EL (cell line): ENCODE measurements at places on chromosomes 1 and 21.

DNA sequence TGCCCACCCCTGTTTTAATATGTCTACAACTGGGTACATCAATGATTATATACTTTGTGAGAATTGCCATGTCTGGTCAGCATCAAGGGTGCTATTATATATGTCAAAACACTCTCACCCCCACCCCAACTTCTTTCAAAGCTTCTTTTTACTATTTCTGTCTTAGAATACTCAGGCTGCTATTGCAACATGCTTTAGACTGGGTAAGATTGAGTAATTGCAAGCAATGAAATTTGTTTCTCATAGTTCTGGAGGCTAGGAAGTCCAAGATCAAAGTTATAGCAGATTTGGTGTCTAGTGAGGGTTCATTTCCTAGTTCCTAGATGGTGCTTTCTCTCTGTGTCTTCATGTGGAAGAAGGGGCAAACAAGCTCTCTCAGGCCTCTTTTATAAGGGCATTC, 100.5 kb upstream of the KCNK1 start:
- DNase-seq, result no peak

- DNase-seq, result no peak
Measured at GRCh38 chr1:118503752-118504151, 318.7 kb upstream of the SPAG17 start.

GRCh38 chr1:36463463-36463802, 751 bp downstream of the MRPS15 start:
- no peak for DNase-seq

GRCh38 chr1:63269571-63269970, 52.8 kb upstream of the FOXD3 start:
- no peak for DNase-seq

DNA sequence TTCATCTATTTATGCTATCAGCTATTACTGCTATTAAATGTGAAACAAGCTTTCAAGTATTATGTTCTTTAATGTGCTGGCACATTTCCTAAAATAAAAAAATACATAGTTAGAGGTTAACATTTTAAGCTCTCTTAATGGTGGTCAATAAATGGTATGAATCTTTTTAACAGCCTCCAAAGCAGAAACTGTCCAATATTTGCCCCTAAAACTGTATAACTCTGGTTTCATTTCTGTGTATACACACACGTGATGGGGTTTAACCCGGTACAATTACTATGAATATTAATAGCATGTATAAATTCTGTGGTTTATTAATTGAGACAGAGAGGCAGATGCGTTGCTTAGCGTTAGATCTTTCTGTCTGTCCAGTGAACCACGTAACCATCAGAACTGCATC, 2.2 kb downstream of the ESRRG start:
- DNase-seq, result no peak

DNA sequence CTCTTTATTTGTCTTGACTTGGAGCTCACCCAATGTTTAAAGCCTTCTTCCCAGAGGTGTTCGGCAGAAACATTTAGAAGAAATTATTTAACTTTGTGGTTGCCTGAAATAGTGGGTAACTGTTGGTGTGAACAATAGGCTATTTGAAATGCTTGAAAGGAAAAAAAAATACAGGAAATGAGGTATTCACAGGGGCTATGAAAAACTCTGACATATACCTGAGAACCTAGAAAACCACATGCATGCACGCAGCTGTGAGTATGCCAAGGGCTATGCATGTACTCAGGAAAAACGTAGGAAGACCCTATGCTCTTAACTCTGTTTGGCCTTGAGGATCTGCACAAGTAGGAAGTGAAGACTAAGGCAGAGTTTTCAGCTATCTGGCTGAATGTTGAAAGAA, 16.4 kb upstream of the RNF186 start:
- no peak for DNase-seq

DNA sequence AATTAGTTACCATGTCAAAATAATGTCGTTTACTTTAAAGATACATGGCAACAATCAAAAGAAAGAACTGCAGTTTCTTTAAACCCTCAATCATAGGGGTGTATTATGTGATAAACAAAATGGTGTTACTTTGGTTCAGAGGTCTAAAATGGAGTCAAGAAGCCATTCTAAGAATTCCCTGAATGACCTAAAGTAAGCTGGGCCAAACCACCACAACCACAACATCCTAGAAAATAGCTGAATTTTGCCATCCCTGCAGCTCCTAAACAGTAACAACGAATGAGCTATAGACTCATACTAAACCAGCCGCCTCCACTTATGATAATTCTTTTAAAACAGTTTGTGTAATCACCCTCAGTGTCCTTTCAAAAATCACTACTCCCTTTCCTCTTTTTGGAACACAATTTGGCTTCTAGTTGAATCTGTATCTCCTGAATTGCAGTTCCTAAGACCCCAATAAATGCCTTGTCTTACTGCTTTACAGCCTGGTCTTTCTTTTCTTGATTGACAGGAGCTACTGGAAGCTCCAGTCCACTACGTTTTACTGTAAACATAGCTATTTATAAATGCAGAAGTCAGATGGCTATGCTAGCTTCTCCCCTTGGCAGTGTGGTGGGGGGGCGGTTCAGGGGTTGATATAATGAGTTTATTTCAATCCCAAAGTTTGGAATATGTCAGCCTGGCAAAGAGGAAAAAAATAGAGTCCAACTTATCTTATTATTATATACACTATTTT, 84.3 kb downstream of the PLPPR4 start:
- no peak for DNase-seq

- no peak for DNase-seq
Measured at GRCh38 chr1:204240233-204240632, 26.4 kb upstream of the GOLT1A start.

DNA sequence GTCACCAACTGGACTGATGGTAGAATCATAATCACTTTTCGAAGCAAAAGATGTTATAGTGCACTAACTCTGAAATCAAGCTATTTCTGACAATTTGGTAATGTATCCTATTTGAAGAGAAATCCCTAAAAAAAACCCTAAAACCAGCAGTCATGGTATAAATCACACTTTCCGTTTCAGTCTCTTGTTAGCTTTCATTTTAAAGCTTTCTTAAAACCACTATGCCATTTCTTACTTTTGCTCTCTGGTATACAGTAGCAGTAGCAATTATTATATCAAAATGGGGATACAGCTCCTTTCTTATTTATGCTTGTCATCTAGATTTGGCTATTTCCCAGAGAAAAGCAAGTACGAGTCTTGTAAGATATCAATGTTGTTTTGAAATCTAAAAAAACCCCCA, 323.3 kb downstream of the KCTD3 start:
- no peak for DNase-seq

- peak; percentile 14 for DNase-seq
Measured at GRCh38 chr21:32102426-32102825, 176.4 kb downstream of the MIS18A start.

- no peak for DNase-seq
Measured at GRCh38 chr1:224785040-224785328, 144.5 kb upstream of the DNAH14 start.

GRCh38 chr1:12525311-12526181, 92.5 kb downstream of the DHRS3 start:
- DNase-seq, result no peak

DNA sequence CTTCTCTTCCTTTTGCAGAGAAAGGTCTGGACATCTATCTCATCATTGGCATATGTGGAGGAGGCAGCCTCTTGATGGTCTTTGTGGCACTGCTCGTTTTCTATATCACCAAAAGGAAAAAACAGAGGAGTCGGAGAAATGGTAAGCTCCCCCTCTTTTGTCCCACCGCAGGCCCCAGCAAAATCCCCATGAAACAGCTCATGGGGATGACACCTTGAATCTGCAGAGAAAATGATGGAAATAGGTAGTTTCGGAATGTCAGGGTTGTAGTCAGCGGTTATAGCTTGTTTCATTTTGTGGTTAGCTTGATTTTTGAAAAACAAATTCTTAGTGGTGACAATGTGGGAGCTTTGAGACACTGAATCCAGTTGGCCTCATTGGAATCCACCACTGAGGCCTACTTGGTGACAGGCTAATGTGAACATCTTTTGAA, 10.3 kb downstream of the CD2 start:
- no peak for DNase-seq

- no peak for DNase-seq
Measured at GRCh38 chr1:194807530-194808220, 1621.3 kb upstream of the B3GALT2 start.

DNA sequence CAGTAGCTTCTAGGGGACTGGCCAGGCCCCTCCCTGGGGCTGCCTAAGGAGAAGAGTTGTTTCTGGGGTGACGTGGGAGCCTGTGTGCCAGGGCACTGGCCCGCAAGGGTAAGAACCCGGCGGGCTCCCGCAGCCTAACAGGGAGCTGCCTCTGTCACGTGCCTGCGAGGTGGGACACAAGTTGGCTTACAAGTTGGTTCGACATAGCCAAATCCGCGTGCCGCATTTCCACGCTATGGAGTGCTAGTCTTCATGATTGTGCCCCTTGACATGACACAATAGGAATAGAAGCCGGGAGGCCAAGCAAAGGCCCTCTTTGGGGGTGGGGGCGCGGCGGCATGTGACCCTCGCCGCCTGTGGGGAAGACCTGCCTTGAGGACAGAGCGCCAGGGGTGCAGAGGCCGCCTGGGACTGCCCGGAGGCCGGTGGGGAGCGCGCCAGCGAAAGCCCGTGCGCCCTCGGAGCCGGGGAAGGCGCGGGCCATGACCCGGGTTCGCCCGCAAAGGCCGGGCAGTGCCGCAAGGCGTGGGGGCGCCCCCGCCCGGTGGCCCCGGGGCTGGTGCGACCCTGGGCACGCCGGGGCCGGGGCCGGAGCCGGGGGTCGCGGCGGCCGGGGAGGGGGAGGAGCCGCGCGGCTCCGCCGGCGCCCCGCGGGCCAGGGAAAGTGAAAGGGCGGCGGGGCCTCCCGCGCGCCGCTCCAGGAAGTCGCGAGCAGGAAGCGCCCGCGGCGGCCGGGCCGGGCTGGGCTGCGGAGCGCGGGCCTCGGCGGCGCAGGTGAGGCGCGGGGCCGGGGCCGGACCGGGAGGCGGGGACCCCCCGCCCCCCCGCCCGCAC, at the start of gene SLC37A1:
TSS of gene SLC37A1 (plus strand) at position 702 of the 834 bp plus-strand sequence. CDS start 4,603 bp downstream, outside the sequence.
- no peak for DNase-seq

DNA sequence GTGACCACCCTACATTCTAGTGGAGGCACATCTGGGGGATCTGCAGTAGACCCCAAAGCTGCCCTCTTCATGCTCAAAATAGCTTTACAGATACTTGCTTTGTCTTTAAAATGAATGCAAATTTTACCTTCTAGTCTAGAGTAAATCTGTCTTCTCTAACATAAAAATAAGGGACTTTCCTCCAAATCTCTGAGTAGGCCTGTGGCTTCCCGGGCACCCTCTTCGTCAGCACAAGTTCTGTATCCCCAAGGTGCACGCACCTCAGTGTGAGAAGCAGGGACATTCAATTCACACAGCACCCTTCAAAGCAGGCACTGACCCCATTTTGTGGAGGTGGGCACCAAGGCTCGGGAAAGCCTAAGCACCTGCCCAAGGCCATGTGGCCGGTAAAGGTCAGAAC, 19.0 kb downstream of the MEF2D start:
- no peak for DNase-seq

DNA sequence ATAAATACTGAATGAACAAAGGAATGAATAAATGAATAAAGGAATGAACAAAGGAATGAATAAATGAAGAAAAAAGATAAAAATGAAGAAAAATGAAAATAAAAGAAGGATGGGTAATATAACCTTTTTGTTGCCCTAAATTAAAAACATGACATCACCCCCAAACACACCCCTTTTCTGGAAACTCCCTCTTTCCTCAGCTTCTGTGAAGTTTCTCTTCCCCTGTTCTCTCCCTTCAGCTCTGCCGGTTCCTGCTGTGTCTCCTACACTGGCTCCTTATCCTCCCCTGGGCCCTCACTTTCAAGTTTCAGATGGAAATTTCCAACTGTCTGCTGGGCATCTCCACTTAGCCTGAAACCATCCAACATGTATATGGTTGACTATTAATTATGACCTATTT, 37.9 kb downstream of the RAB3B start:
- no peak for DNase-seq

DNA sequence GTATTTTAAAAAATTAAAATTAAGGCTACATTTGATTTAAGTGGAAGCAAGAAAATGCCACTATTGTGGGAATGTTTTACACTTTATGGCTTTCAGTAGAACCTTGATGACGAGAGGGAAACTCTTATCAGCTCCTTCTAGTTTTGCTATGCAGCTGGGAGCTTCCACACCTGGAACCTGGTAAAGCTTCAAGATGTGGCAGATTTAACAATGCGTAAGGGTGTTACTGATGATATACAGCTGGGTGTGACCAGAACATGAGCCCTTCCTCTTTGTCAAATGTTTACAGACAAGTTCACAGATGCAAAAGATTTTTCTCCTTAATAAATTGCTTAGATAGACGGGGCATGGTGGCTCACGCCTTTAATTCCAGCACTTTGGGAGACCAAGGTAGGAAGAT, 20.3 kb downstream of the TTC13 start:
- no peak for DNase-seq

GRCh38 chr1:26538480-26539412, 9.2 kb downstream of the RPS6KA1 start:
- peak; percentile 55 for DNase-seq

DNA sequence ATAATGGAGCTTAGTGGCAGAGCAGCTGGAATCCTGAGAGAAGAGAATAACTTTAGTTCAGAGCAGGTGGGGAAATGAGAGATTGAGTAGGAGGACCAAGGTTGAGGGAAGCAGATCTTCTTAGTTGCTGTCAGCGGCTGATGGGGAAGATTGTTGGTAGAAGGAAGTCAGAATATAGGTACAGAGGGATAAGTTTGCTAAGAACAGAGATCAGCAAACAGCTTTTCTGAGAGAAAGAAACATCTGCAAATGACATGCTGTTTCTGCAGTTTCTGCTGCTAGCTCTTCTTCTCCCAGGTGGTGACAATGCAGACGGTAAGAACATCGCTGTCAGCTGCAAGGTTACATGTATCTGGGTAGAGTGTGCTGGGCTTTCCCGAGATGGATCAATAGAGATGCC, at the start of gene CD1C:
TSS of gene CD1C (plus strand) at position 113 of the 400 bp plus-strand sequence. CDS start at position 255, 142 bp downstream.
- DNase-seq, result no peak

- DNase-seq, result no peak
Measured at GRCh38 chr1:47183308-47184089, 6.3 kb downstream of the PDZK1IP1 start.

DNA sequence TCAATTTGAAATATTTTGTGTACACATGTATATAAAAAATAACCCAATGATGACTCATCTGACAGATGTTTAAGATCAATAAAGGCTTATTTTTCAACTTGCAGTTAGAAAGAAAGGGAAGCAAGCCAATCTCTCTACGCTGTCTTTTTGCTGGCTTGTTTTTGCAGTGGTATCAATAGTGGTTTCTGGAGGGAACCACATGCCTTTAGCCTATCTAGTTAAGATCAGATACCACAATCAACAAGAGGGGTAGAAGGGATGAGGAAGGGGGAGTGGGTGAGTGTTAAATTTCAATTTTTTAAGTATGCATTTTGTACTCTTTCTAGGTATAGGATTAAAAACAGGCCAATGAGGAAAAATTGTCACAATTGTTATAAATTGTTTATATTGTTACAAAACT, 276.2 kb downstream of the KCNH1 start:
- no peak for DNase-seq

- DNase-seq, result no peak
Measured at GRCh38 chr21:43287111-43287760, 118.4 kb downstream of the CRYAA start.

GRCh38 chr1:93615582-93616150, 66.0 kb downstream of the BCAR3 start:
- peak; percentile 90 for DNase-seq
